ENCODE measurements at places on chromosomes 5 and 9.
A peak's percentile ranks its signal among the peaks of the same experiment; 100 is the strongest.

GRCh38 chr9:130921989-130922892 lies 16.8 kb downstream of the FIBCD1 start:
- no peak for DNase-seq

- DNase-seq: no peak
Observed at GRCh38 chr5:1936901-1937300, 54.2 kb upstream of the IRX4 start.

- DNase-seq: no peak
Observed at GRCh38 chr9:79256691-79257213, 315.0 kb upstream of the TLE4 start.

DNA sequence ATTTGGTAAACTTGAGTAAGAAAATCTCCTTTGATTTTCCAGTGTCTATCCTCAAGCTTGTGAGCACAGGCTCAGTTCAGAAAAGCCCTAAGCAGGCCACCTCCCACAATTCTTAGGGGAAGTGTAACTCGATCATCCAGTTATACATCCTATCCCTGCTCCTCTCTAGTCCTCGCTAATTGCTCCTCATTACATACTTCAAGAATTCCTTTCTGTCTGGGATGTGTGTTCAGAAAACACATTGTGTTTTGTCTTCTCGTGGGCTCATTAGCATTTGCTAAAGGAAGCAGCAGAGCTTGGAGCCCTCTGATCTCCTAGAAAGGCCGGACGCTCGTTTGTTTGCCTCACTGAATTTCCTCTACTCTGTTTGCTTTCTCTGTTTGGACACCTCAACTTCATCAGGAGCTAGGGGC lies 268.2 kb upstream of the RFX3 start:
- no peak for DNase-seq

DNA sequence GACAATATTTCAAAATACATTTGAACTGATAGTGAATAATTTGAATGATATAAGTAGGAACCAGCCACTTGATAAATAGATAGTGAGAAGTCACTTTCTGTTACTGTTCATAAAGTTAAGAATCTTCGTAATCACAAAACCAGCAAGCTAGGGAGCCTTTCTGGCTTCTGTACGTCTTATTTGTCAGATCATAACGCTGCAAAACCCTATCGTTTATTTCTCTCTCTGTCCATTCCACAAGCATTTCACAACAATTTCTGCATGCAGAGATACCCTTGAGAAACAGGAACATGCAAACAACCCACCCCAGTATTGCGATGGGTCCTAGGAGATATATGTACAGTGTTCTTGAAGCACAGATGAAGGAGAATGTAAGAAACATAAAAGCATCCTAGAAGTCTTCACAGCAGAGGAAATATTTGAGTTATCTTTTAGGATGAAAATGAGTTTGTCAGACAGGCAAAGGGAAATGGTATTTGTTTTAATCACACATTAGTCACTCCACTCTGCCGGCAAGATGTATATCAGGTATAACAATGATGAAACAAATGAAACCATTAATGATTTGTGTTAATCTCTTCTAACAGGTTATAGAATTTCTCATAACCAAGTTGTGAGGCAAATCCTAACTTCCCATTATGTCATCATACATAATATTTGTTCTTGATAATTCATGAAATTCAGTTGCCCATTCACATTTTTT lies 668.7 kb upstream of the FTMT start:
- DNase-seq: no peak

GRCh38 chr5:73783828-73784227 lies 157.8 kb downstream of the ARHGEF28 start:
- DNase-seq: no peak

DNA sequence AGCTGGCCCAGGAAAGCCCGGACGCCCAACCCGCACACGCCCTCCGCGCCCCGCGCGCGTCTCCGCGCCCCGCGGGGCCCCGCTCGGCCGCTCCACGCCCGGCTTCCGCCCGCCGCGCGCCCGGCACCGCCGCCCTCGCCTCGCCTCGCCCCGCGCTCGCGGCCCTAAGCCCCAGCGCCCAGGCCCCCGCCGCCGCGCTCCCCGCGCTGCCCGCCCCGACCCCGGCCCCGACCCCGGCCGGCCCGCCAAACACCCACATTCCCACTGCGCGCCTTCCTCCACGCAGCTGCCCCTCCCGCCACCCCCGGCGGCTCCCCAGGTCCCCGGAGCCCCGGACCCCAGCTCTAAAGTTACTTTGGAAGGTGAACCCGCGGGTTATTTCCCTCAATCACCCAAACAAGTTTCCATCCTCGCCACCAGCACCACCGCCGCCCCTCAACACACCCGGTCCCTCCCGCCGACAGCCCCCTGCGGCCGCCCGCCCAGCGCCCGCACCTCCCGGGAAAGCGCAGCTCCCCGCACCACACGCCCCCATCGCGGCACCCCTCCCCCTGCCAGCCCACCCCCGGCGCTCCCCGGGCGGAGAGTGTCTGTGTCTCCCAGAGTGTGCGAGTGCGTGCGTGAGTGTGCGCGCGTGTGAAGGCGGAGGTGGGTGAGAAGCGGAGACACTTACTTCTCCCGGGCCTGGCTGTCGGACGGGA lies 439 bp downstream of the SSBP2 start:
- DNase-seq: no peak

DNA sequence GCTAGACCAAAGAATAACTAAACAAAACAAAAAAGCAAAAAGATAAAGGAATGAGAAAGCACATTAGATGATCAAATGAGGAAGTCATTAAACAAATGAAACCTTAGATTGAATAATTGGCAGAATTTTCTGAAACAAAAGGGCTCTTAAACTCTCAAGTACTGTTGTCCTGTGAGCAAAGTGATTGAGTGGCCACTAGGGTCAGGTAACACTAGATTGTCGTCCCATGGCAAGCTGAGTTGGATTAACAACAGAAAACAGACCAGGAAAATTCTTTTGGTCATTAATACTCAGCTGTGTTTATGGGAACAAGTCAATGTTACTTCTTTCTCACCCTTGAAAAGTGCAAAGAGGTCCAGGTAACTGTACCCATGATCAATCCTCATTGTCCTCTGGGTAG lies 81.6 kb upstream of the MRPS30 start:
- no peak for DNase-seq

DNA sequence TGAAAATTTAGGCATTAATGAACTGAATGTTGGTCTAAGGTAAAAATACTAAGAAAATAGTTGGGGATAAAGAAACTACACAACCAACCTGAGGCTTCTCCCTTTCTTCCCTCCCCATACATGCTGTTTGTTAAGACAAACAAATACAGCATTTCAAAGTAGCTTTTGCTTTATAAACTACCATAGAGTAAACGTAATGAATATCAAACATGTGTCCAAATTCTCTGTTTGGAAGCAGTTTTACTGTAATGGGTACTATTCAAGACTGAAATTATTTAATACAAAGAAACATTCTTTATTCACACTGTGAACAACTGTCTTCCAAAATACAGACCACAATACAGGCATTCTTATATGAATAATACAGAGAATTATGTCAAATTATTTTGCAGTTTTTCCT lies 52.0 kb downstream of the SLC44A1 start:
- no peak for DNase-seq

DNA sequence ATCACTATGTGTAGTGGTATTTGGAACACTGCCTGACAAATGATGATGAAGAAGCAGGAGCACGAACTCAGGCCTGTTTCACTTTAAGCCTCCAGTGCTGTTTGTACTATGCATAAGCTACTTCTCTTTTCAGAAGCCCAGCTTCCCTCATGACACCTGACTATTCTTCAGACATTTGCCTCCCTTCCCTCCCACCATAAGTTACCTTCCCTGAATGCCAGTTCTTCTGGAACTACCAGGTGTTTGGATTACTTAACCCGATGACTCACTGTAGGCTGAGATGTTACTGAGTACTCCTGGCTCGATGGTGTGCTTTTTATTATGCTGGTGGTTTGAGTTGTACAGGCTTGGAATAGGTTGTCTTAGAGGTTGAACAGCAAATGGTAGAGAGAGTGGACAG lies 180.0 kb downstream of the SPATA31D1 start:
- no peak for DNase-seq

DNA sequence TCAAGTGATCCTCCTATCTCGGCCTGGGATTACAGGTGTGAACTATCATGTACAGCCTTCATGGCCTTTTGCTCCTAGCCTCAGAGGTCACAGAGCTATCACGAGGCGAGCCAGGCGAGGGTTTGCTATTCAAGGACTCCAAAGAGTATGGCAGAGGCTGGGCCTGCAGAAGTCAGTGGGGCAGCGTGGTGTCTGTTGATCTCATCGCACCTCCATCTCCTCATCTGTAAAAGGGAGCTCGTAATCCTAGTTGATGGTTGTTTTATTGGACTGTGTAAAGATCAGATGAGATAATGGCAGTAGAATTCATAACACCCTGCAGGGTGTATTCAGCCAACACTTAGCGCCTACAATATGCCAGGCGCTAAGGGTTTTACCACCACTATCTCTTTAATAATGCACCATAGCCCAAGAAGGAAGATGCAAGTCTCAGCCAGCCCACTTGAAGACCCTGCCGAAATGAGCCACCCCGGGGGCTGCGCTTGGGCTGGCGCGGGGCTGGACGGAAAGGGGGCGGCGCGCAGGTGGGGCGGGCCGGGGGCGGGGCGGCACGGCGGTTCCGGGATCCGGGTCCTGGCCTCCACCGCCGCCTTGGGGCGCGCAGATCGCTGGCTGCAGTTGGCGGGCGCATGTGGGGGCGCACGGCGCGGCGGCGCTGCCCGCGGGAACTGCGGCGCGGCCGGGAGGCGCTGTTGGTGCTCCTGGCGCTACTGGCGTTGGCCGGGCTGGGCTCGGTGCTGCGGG lies at the start of gene GALNT12:
GALNT12 (plus strand) TSS at position 601 of the 744 bp plus-strand sequence; CDS start at position 630, 29 bp downstream.
- peak; percentile 26 for DNase-seq

DNA sequence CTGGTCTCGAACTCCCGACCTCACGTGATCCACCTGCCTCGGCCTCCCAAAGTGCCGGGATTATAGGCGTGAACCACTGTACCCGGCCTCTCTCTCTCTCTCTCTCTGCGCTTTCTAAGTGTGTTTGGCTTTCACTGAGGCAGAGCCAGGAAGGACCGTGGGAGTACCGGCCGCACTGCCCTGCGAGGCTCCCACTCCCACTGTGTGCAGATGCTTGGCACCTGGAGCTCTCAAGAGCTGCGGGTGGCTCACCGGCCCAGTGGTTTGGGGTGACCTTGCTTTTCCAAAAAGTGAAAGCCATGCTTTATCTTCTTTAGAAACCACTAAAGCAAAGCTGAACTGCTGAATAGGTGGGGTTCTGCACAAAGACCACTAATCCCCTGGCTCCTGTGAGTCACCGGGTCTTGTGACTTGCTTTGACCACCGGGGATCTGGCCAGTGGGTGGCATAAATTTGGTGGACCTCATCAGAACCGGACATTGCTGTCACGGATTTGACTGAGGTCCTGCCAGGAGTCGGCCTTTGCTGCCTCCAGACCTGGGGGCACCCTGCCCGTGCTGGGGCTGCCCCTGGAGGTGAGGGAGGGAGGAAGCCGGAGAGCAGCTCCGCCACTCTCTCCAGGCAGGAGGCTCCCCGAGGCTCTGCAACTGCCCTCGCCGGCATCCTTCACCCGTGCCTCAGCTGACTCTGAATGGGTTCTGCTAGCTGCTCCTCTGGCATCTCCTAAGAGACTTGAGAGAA lies 228.9 kb downstream of the FANCC start:
- DNase-seq: no peak

GRCh38 chr5:59813761-59814536 lies 79.6 kb downstream of the PDE4D start:
- DNase-seq: peak; percentile 68

DNA sequence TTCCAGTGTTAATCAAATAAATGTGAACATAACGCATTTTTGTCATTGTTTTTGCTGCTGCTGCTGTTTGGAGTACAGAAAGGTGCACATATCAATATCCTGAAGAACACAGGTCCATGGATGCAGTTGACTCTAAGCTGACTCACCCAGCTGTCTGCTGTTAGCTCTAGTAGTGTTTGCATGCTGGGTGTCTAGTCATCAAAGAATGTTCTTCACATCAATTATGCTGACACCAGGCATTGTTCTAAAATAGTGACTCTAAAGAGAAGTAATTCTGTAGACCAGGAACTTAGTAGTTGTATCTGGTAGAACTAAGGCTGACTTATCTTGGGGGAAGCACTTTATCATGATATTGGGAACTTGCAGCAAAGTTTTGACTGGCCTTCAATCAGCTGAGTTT lies 55.7 kb upstream of the DPYSL3 start:
- DNase-seq: no peak

- DNase-seq: no peak
Observed at GRCh38 chr9:9791611-9792010, 821.2 kb downstream of the PTPRD start.

DNA sequence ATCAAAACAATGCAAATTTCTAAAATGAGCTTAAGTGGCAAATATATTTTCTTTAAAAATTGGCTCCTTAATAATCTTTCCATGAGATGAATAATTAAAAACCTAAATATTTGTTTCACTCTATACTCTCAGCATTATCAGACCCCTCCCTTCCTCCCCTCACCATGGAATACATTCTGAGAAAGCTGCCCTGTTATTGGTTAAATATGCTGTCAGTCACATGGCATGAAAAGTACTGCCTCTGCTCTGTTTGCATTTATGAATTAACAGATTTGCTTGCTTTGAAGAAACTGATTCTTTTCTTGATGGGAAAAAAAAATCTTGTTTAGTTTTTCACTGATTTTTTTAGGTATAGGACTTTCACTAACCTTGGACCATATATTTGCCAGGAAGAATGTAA lies 17.0 kb upstream of the RPS23 start:
- peak; percentile 37 for DNase-seq

DNA sequence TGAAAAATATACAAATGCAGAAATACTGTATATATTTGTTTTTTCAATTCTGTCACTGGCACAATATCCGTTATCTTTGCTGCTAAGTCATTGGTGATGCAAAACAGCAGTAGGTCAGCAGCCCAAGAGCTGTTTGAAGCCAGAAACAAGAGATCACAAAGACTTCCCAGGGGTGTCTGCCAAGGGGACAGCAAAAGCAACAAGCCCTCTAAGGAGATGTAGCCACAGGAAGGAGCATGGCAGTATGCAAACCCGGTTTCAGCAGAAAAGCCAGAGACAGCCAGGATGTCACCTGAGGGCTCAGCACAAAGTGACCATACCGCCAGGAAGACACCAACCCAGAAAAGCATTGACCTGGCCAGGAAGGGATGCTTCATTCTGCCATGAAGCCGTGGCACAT lies 241.5 kb downstream of the ARRDC3 start:
- no peak for DNase-seq

GRCh38 chr5:168660691-168661090 lies 81.5 kb upstream of the PANK3 start:
- no peak for DNase-seq

DNA sequence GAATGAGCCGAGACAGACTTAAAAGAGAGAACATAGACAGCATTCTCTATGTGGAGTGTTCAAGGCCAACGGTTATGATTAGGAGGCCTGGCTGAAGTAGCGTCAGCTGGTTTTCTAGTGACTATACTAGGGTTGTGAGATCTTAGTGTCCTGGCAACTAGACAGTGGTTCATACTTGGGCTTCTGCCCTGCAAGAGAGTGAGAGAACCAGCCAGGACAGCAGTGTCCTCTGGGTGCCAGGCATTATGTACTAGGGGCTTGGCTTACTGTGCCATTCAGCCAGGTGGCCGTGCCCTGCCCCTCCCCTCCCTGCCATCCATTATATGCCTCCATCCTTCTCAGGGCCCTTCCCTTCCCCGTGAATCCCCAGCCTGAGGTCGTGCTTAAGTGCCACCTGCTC lies 56.8 kb downstream of the TRIO start:
- DNase-seq: no peak
